ENCODE measurements at places on chromosomes 12 and 14.

DNA sequence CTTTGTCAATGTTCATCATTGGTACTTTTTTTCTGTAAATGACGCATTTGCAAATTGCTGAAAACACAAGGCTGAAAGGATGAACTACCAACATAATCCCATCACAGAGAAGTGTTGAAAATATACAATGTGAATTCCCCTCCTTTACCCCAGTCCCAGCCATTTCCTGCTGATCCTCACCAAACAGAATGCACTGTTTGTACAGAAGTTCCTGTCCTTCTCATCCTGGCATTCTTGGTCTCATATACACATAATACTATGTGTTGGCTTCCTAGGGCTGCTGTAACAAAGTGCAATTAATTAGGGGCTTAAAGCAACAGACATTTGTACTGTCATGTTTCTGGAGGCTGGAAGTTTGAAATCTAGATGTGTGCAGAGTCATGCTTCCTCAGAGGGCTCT is 836.2 kb upstream of the MGAT4C start:
- no peak for DNase-seq

DNA sequence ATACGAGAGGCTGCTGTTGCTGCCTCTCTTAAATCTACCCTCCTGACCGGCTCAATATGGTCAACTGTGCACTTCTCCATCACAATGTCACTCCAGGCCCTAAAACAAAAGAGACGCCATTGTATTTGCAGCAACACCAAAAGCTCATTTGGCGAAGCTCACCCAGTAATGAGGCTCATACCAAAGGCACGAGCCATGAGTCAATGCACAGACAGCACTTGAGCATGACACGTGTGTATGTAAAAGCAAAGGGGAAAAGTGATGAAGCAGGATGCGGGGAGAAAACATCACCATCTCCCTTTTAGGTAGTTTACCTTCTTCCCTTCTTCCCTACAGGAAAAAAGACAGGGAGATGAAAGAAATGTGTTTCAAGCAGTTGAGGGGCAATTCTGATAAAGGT is 150.3 kb downstream of the FOXN3 start:
- DNase-seq = no peak

DNA sequence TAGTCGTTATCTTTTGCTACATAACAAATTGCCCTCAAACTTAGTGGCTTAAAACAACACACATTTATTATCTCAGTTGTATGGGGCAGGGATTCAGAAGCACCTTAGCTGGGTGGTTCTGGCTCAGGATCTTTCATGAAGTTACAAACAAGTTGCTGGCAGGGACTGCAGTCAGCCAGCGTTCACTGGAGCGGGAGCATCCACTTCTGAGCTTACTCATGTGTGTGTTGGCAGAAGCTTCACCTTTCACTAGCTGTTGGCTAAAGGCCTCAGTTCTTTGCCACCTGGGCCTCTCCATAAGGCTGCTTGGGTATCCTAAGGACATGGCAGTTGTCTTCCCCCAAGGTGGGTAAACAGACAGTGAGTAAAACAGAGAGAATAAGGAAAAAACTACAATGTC is 365.7 kb downstream of the RPS29 start:
- no peak for DNase-seq

DNA sequence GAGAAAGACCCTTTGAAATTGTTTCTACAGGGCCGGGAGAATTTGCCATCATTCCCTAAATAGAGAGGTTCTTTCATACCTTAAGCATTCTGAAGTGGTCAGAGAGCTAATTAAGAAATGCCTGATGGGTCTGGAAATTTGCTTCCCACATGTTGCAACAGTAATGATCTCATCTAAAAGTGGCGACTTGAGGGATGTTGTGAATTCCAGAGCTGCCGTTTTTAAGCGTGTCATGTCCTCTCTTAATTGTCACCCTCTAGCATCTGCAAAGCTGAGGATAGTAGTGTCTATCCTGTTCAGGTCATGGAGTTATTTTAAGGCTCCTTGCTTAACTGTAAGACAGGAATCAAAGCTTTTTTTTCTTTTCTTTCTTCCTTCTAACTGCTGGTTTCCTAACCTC is 60.4 kb downstream of the FOS start:
- DNase-seq = no peak

DNA sequence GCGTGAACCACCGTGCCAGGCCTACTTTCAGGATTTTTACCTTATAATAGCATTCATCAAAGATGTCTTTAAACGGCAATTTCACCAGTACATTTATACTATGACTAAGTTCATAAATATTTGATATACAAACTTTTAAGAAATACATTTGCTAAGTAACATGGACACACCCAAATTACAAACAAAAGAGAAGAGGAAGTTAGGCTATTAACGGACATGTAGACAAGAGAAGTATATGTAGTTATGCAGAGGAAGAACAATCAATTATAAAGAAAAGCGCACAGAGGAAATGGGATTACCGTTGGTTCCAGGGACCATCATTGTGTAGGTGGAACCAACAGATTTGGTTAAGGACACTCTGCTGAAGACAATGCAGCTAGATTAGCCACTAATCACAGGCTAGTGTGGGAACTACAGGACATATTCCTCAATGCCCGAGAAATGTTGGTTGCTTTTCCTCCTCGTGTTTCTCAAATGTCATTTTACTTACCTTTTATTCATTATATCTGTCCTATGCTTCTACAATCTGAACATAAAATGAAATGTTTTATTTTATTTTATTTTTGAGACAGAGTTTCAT is 24.0 kb upstream of the PKP2 start:
- no peak for DNase-seq

DNA sequence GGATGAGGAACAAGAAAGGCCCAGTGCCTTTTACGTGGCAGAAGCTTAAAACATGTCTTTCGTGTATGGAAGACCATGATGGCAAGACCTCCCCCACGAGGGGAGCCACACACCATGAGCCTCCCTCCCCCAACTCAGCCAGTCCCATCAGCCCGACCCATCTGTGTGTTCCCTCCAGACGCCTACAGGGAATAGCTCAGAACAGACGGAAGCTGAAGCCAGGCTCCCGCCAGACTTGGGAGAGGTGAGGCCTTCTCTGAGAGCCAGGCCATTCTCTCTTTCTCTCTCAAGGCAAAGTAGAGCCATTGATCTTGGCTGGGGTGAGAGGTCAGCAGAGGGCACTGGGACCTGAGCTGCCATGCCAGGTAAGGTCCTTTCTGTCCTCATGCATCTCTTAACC is 9.5 kb downstream of the REM2 start:
- no peak for DNase-seq

Data from activated CD8-positive, alpha-beta T cell treated with anti-CD3 and anti-CD28 coated beads for 36 hours (primary cell).